Esophagus squamous epithelium (tissue), 5 donors: ENCODE measurements at places on chromosomes 1 and 21. TPM values are rescaled to one million over a fixed set of nuclear protein-coding genes. Genes with fewer than 3 reads are reported as not detected.

DNA sequence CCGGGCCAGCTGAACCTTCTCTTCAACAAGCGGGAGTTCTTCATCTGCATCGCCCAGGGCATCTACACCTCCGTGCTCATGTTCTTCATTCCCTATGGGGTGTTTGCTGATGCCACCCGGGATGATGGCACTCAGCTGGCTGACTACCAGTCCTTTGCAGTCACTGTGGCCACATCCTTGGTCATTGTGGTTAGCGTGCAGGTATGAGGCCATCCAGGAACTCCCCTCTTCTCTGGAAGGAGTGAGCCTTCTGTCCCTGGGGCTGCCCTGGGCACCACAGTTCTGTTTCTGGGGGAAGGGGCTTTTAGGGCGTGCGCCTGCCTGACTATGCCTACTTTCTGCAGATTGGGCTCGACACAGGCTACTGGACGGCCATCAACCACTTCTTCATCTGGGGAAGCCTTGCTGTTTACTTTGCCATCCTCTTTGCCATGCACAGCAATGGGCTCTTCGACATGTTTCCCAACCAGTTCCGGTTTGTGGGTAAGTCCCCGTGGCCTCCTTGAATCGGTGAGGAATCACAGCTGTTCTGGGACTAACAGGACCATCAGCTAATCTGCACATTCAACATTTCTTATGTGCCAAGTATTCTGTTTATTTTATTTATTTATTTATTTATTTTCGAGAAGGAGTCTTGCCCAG, 21.1 kb downstream of the ATP8B2 start:
- DNase-seq, result no peak

- no peak for DNase-seq
These were observed 105.0 kb upstream of the ADGRL2 start for GRCh38 chr1:81695741-81696140.

- DNase-seq, result no peak
These were observed 55.5 kb downstream of the CASQ2 start for GRCh38 chr1:115712911-115713609.

DNA sequence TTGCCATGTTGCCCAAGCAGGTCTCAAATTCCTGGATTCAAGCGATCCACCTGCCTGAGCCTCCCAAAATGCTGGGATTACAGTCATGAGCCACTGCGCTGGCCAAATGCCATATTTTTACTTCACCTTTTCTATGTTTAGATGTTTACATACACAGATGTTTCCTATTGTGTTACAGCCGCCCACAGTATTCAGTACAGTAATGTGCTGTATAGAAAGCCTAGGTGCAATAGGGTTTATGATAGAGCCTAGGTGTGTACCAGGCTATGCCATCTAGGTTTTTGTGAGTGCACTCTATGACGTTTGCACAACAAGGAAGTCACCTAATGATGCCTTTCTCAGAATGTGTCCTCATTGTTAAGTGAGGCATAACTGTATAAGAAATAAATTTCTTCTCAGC, 153.4 kb downstream of the CHRM3 start:
- DNase-seq, result no peak

DNA sequence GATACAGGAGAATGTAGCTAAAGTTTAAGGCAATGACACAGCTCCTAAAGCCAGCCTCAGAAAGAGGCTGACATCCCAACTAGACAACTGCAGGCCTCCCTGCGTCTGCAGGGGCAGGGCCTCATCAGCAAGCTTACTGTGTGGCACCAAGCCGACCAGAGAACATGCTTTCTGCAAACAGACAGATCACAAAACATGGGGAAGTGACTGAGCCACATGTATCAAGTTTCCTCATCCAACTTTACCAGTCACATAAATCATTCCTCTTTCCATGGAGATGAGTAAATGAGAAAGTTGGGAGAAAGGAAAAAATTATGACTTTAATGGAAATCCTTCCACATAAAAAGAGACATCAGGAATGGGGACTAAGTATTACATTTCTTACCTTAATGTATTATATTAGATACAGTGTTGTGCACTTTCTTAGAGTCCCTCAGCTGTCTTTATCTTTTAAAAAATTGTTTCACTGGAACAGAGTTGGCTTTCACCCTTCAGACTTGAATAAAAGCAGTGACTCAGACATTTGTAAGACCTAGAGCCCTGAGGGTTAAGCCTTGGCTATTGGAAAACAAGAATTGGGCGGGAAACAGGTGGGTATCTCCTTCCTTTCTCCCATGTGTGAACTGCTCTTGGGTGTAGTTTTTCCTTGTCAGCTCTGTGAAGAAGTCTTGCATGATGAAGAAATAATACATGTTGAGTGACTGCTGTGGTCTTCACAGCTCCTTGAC, 305.7 kb upstream of the SNX7 start:
- no peak for DNase-seq

- DNase-seq, result no peak
These were observed 39.3 kb downstream of the DNTTIP2 start for GRCh38 chr1:93839753-93840152.

Gene SERTAD4
- 6.9 TPM for total RNA-seq

Gene PMVK
- total RNA-seq, result 38.2 TPM
